Caki2 (cell line): ENCODE measurements at places on chromosomes 6 and 20.

- peak; percentile 8 for DNase-seq
Observed at GRCh38 chr6:110689275-110689935, 125.9 kb downstream of the CDK19 start.

GRCh38 chr6:57262901-57263694 lies 41.0 kb upstream of the RAB23 start:
- DNase-seq: no peak

GRCh38 chr6:56868687-56869086 lies 86.2 kb upstream of the BEND6 start:
- no peak for DNase-seq

- DNase-seq: no peak
Observed at GRCh38 chr6:134888316-134888715, 61.6 kb downstream of the ALDH8A1 start.

DNA sequence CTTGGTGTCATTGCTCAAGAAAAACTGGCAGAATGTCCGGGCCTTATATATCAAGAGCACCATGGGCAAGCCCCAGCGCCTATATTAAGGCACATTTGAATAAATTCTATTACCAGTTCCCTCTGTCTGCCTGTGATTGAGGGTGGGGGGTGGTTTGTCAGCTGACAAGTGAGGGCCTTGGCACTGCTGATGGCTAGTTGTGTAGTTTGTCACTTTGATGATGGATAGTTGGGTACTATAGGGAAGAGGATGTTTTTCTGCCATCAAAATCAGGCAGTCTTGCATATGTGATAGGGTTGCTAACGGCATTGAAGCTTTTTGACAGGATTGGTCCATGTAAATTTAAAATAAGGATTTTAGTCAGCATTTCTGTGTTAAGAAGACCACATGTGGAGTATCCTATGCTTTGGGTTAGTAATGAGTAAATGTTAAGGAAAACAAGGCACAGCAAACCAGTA lies 2.5 kb downstream of the RPL10A start:
- no peak for DNase-seq

- DNase-seq: no peak
Observed at GRCh38 chr6:71395731-71396409, 107.3 kb downstream of the OGFRL1 start.

DNA sequence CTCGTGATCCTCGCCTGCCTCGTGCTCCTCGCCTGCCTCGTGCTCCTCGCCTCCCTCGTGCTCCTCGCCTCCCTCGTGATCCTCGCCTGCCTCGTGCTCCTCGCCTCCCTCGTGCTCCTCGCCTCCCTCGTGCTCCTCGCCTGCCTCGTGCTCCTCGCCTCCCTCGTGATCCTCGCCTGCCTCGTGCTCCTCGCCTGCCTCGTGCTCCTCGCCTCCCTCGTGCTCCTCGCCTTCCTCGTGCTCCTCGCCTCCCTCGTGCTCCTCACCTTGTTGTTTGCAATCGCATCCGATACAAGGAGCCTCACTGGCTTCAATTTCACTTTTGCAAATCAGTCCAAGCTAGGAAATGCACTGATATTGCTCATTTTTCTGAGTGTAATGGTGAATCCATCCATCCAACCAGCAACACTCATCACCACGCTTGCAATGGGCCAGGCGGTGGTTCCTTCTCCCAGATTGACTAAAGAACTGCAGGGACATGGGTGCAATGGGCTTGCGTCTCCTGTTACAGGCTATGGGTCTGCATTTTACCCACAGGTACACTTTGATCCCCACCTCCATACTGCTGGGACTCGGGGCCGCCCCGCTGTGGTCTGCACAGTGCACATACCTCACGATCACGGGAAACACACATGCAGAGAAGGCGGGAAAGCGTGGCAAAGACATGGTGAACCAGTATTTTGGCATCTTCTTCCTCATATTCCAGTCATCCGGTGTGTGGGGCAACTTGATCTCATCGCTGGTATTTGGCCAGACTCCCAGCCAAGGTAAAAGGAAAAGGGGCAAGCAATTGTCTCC lies 4.6 kb downstream of the UNC93A start:
- no peak for DNase-seq

DNA sequence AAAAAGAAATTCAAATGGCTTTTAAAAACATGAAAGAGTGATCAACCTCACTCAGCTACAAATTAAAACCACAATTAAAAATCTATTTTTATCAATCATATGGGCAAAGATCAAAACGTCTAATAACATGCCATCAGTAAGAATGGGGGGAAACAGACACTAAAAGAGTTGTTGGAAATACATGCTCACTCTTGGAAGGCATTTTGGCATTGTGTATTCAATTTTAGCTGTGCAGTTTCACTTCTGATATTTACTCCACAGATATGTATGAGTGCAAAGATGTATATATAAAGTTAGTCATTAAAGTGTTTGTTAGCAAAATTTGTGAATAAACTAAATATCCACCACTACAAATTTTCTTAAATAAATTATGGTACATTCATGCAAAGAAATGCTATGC lies 112.3 kb upstream of the TOP1 start:
- no peak for DNase-seq

- DNase-seq: no peak
Observed at GRCh38 chr6:145731447-145731846, 3.9 kb downstream of the EPM2A start.

GRCh38 chr6:28980137-28980851 lies 24.8 kb downstream of the ZNF311 start:
- no peak for DNase-seq

DNA sequence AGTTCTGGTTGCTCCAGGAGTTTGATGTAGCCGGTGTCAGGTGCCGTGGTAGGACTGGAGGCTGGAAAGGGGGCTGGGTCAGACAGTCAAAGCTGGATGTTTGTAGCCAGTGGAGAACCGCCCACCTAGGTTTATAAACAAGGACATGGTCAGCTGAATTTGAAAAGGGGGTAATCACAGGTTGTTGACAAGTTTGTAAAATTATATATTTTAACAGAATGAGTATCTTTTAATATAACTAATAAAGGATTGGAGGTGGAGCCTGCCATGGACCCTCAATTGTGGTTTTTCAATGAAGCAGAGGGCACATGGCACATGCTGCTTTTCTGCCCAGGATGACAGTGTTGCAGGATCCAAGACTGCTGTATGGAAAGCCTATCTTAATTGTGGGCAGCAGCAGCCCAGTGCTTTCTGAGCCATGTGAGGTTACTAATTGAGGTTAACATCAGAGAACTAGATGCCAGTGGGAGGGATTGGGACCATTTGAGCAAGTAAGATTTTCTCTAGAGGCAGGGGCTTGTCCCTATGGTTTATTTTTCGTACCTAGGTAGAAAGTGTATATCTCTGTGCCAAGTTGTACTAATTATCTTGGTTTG lies 9.7 kb downstream of the HECA start:
- DNase-seq: no peak

DNA sequence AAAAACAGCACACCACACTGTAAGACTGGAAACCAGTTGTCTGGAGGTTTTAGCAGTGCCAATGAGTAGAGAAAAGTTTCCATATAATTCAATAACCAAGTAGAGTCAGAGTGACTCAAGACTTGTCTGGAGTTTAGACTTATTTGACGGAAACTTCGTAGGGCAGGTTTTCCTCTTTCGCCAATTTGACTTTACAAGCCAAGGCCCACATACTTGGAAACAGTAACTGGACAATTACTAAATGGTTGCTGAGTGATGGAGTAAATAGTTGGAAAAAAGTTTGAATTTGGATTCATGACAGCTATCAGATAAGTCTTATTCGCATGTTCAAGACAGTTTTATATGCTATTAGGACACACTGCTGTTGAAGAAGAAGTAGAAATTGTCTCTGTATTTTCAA lies 48.1 kb upstream of the CTAGE9 start:
- DNase-seq: no peak

DNA sequence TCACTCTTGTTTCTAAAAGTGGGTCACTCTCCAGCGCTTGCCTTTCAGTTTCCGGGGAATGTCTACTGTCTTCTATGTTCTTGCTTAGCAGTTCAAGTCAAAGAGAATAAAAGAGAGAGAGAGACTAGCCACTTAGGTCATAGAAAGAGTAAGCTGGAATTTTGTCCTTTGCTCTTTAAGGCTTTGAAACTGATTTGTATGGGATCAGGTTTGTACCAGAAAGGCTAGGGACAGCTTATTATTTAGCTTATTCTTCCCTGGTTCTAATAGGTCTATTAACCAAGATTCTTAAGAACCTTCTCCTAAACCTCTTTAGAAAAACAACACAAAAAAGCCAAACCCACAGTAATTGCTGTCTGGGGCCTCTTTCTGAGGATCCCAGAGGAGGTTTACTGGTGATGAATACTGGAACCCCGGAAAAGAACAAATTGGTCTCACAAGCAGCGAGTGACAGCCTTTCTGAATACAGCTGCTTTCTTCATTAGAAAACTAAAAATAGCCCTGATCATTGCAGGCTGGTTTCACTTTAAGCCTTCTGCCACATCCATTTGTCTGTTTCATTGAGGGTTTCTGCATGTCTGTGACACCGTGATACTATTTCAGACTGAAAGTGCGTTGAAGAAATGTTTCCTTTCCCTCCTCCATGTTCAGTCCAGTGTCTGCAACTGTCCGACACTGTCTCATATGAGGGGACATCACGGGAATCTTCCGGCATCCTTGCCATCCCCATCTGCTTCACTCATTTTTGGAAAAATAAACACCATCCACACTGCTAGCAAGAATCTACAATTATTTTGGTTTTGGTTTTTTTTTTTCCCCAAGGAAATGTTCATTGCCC lies 75.1 kb upstream of the ATXN1 start:
- DNase-seq: no peak

DNA sequence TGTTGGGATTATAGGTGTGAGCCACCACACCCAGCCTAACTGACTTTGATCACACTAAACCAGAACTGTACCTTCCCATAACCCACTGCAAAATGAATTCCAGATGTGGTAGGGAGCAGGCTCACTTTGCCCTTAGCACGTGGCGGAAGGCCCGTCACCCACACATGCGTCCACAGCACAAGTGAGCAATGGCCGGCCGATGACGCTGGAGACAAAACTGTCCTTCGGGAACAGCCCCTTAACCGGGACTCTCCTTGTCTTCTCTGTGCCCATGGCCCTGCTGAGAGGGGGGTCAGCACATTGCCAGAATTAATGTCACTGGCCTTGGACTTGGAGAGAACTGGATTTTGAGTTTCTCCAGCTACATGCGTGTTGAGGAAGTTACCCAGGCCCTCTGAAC lies 107.2 kb downstream of the TOX2 start:
- no peak for DNase-seq

- DNase-seq: no peak
Observed at GRCh38 chr6:158405933-158406332, 93.7 kb downstream of the TULP4 start.

GRCh38 chr6:34638834-34639736 lies 57.5 kb downstream of the ILRUN start:
- DNase-seq: no peak

DNA sequence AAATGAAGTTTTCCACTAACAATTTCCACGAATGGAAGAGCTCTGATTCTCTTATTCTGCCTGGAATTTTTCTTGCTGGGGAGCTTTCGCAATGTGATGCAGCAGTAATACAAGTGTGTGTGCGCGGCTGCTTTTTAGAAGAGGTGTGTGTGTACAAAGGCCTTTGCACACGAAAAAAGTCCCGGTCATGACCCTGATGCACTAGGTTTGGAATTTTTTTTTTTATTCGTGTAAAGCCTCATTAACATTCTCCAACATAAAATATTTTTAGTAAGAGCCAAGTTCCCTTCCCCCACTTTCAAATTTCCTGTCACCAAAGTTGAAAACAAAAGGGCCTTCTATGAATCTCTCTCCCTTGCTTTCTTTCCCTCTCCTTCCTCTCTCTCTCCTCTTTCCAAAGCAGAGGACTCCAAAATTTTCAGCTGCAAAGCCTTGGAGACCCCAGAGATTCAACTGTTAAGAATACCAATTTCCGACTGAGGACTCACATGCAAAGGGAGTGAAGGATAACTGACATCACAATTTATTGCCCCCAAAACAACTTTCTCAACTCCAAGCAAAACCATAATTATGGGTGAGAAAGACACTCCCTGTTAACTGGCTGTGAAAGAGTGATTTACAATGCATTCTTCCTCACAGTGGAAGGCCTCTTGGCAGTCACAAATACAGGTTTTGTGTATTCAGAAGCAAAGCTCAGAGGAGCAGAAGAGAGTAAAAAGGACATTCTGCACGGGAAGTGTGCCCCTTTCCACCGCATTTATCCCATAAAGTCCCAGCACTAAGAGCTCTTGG lies 421.2 kb upstream of the JARID2 start:
- DNase-seq: no peak

- no peak for DNase-seq
Observed at GRCh38 chr20:40547483-40548091, 141.4 kb downstream of the MAFB start.

DNA sequence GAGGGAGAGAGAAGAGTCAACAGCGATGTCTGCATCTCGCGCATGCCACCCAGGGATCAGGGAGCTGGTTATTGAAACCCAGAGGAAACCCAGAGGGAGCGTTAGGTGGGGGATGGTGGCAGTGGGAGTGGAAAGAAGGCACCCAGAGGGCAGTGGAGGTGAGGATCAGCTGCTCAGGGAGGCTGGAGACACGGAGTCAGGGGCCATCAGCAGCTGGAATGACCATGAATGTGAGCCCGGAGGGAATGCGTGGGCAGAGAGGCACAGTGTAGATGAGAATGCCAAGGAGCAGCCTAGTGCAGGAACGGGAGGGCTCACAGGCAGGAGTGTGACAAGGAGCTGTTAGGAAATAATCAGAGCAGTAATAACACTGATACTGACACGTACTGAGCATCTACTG lies 36.2 kb downstream of the RSPO4 start:
- DNase-seq: no peak

DNA sequence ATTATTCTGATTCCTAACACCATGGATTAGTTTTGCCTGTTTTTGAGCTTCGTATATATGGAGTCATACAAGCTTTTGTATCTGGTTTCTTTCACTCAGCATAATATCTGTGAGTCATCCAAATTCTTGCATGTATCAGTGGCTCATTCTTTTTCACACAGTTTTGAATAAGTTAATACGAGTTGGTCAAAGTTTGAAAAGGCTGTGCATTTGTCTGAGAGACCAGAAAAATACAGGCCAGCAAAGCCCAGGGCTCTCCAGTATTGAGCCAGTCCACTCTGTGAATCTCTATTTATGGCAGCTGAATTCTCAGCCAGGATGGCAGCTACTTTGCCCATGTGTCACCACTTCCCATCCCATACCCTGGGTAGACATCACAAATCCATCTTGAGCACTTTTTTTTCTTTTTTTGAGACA lies 7.2 kb upstream of the CHMP4B start:
- DNase-seq: peak; percentile 36

- DNase-seq: no peak
Observed at GRCh38 chr6:32215617-32216016, 8.2 kb downstream of the NOTCH4 start.

- DNase-seq: peak; percentile 32
Observed at GRCh38 chr6:138089325-138089724, 17.9 kb downstream of the PERP start.

GRCh38 chr20:2128542-2128941 lies 26.9 kb downstream of the STK35 start:
- DNase-seq: no peak

DNA sequence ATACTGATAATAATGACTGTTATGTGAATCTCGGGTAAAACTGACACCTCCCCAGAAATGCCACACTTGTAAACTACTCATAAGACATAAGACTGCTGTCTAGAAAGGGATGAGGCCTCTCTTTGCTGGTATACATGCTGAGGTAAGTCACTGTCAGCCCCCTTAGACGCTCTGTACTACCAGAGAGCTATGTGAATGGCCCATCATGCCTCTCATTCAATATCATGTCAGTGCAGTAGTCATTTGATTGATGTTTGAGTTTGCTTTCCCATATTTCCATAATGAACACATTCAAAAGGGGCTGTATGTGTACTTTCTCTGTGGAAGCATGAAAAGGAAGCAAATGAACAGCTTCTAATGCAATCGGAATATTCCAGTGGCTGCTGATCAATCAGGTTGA lies 119.4 kb upstream of the AGPAT4 start:
- no peak for DNase-seq
